T-cell (primary cell): ENCODE measurements at places on chromosomes 4 and X. TPM values are rescaled to one million over a fixed set of nuclear protein-coding genes. Genes with fewer than 3 reads are reported as not detected.

DNA sequence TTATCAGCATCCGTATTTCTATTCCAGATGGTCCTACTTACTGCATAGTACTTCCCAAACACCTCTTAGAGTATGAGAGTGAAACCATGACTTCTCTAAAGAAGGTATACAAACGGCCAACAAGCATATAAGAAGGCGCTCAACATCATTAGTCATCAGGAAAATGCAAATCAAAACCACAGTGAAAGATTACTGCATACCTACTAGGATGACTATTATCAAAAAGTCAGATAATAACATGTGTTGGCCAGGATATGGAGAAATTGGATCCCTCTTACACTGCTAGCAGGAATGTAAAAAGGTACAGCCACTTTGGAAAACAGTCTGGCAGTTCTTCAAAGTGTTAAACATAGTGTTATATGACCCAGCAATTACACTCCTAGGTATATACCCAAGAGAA lies 215.3 kb upstream of the CXorf66 start:
- H3K27me3 ChIP-seq, result no peaks in the 10 kb centered on the region
- no peak for DNase-seq
- H3K4me1 ChIP-seq, result no peaks in the 10 kb centered on the region
- H3K4me3 ChIP-seq, result no peak overlapping the region
- H3K27ac ChIP-seq, result no peak overlapping the region

DNA sequence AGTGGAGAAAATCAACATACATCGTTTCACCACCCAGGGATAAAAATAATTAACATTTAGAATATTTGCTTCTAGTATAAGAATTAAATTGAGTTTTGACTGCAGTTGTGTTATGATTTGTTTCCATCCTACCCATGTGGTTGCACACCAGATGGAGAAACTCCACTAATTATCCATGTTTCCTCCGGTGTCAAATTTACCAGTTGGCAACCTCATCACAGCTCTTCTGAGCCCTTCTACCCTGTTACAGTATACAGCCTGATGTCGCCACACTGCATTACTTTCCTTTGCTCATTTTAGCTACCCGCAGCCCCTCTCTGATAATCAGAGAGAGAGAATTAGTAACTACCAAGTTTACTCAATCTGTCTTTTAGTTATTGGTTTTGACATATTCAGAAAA lies 411.2 kb downstream of the DTHD1 start:
- no peak overlapping the region for H3K4me3 ChIP-seq
- no peak for DNase-seq
- no peaks in the 10 kb centered on the region for H3K27me3 ChIP-seq
- no peak overlapping the region for H3K27ac ChIP-seq

GRCh38 chr4:78622253-78622979 lies 70.8 kb downstream of the ANXA3 start:
- no peak for DNase-seq
- peaks cover 6% of the 10 kb centered on the region for H3K4me1 ChIP-seq
- no peak overlapping the region for H3K27ac ChIP-seq
- H3K36me3 ChIP-seq, result no peaks in the 10 kb centered on the region
- no peaks in the 10 kb centered on the region for H3K27me3 ChIP-seq

- no peaks in the 10 kb centered on the region for H3K4me1 ChIP-seq
- no peak overlapping the region for H3K27ac ChIP-seq
- DNase-seq, result peak; percentile 29
- H3K27me3 ChIP-seq, result peaks cover 2% of the 10 kb centered on the region
- no peaks in the 10 kb centered on the region for H3K36me3 ChIP-seq
Measured at GRCh38 chrX:45851434-45851991, 650.8 kb upstream of the DIPK2B start.

DNA sequence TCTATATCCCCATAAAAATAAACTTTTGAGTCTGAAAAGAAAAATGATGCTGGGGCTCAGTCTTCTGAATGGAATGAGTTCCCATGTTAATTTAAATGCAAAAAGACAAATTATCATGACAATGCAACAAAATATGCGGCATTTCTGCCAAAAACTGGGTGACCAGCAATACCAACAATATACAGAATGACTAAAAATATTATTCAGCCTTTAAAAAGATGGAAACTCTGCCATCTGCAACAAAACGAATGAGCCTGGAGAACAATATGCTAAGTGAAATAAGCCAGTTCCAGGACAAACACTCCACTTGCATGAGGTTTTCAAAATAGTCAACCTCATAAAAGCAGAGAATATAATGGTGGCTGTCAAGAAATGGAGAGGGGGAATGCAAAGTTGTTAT lies 558.5 kb downstream of the IL15 start:
- no peaks in the 10 kb centered on the region for H3K4me1 ChIP-seq
- no peak overlapping the region for H3K27ac ChIP-seq
- DNase-seq, result no peak
- H3K27me3 ChIP-seq, result no peaks in the 10 kb centered on the region

Gene CSAG2
- total RNA-seq, result not detected

Gene TCP11X2
- total RNA-seq, result not detected

Gene F8A2
- not detected for total RNA-seq

Gene TMEM47
- total RNA-seq, result 0.13 TPM

Gene ATP2B3
- 0.13 TPM for total RNA-seq
